ENCODE measurements at places on chromosomes 7 and 10.

DNA sequence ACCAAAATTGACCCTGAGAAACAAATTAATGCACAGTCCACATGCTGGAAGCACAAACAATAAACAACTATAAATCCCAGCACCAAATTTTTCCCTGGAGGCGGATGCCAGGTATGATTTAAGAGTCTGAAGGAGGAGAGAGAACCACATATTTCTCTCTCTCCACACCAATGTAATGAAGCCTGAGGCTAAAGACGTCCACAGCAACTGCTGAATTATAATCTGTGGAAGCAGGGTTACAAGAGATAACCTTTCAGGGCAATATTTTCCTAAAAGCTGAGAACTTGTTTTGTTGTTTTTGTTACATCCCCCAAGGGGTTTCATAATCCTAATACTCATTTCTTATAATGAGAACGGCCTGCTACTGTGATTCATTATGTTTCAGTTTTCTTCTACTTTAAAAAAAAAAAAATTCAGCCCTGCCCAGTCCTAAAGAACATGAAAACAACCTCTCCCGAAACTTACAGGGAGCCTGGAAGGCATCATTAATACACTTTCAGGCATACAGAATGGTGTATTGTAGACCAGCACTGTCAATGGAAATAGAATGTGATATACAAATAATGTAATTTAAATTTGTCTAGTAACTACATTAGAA is 48.5 kb upstream of the ABLIM1 start:
- no peak for DNase-seq

- no peak for DNase-seq
These were observed 421.5 kb upstream of the LRGUK start for GRCh38 chr7:133705596-133705995.

- DNase-seq: no peak
These were observed 6.4 kb downstream of the AGMO start for GRCh38 chr7:15555381-15555859.

DNA sequence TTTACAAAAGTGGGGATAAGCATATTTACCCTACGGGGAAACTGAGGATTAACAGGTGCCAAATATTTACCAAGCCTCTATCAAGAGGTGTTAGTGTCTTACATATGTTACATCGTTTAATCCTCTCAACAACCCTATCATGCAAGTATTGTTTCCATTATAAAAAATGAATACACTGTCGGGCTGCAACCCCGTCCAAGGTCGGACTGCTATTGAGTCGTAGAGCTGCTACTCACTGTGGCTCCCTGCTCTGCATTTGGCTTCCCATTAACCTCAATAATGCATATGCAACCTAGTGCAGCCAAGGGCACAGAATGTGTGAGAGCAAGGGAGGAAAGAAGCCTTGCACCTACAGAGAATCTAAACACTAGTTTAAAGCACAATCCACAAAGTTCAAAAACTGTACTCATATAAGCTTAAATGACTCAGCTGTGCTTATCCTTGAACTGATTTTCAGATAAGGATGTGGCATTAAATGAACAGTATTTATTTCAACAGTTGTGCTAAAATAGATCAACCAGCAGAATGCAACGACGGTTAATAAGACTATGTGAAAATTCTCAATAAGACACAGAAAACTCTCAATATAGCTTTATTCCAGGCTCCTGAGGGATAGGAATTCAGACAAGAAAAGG is 49.9 kb downstream of the UBE2H start:
- DNase-seq: no peak

DNA sequence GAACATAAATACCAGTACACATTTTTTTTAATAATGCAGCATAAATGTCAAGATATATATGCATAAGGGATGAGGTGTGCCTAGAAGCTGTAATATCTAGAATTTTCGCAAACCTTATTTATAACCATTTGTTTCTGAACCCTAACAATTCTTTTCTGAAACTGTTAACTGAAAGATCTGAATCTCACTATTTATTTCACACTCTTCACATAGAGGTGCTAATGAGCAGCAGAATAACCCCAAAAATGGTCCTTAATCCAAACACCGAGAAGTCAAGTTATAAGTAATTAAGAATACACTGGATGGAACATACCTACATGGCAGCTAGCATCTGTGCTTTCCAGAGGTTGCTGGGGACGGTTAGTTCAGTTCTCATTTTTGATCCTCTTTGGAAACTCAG is 742.0 kb downstream of the AUTS2 start:
- no peak for DNase-seq

- no peak for DNase-seq
These were observed 9.2 kb downstream of the SIRT1 start for GRCh38 chr10:67893637-67894036.

- no peak for DNase-seq
These were observed 25.5 kb downstream of the VIPR2 start for GRCh38 chr7:159119026-159119741.

DNA sequence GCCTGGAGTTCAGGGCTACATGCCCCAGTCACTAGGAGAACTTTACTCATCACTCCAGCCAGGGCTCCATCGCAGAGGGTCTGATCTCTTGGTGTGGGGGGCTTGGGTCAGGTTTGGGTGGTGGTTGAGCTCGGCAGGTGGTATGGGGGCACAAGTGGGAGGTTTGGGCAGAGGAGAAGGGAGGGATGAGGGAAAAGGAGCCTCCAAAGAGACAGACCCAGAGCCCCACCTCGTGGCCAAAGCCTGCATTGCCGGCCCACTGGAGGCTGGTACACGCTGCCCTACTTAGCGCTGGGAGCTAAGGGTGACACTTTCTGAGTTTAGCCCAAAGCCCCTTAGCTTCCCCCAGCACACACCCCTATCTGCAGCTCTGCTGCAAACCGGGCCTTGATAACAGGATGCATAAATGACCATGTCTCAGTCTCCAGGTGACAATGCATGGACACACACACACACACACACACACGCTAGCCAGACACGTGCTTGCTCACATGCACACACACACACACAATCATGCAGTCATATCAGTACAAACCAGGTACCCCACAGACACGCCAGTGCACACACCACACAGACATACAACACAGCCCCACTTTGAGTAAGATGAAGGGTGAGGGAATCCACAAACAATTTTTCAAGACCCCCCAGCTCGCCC is 14.7 kb downstream of the LZTS2 start:
- DNase-seq: peak; percentile 68

DNA sequence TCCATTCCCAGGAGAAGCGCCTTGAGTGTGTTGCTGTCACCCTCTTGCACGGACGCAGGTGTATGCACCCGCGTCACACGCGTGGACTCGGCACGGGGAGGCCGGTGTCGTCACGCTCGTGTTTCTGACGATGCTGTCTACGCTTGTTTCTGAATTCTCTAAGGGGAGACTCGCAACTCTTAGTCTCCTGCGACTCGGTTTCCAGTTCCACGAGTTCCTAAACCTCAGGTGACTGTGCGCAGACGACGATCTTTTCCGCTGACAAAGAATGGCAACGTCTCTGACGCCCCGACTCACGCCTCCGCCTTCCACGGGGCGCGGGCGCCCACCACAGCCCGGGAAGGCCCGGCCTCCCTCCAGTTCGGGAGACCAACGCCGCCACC is 579 bp downstream of the IDI1 start:
- DNase-seq: no peak

DNA sequence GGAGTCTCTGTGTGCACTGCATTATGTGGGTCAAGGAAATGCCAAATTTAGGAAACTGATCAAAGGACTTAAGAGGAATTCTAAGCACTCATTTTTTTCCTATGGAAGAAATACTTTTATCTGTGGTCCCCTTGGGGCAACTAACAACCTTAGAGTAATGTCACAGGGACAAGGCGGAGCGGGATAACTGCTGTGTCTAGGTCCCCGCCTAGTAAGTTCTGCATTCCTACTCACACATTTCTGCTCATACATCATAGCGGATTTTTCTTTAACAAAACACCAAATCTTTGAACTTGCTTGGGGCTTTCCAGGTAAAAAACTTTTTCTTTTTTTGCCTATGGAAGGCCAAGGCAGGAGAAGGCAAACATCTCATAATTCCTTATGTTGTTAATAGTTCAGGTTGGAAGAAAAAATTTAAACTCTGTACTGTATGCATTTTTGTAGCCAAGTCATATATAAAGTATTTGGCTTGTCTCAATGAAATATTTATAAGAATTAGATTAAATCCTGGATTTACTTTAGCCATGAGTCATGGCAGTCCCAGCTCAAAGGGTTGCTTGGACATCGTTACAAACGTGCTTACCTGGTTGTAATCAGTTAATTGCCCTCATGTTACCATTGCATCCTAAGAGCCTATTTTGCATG is 285.0 kb downstream of the PHTF2 start:
- DNase-seq: no peak

GRCh38 chr10:34341473-34341872 is 473.6 kb downstream of the PARD3 start:
- no peak for DNase-seq

DNA sequence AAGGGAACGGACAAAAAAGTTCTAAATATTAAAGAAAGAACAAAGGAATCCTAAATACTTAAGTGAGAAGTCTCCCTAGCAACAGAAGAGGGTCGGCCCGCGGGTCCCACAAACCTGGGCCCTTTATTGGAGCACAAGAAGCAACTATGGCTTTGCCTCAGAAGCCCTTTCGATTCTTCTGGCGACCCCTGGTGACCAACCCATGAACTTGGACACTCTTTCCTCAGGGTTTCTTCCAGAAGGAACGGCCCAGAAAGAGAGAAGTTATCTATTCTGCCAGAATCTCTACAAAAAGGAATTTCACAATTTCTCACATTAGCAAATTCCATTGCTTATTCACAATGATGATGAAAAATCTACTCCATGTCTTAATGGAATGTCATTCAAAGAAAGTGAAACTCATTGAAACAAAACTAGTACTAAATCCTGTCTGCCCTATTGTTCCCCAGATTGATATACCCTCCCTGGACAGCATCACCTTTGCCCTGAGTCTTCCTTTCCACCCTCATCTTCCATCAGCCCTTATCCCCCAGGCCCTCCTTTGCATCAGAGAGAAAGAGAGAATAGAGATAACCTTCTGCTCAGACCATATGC is 43.7 kb downstream of the CPVL start:
- no peak for DNase-seq

DNA sequence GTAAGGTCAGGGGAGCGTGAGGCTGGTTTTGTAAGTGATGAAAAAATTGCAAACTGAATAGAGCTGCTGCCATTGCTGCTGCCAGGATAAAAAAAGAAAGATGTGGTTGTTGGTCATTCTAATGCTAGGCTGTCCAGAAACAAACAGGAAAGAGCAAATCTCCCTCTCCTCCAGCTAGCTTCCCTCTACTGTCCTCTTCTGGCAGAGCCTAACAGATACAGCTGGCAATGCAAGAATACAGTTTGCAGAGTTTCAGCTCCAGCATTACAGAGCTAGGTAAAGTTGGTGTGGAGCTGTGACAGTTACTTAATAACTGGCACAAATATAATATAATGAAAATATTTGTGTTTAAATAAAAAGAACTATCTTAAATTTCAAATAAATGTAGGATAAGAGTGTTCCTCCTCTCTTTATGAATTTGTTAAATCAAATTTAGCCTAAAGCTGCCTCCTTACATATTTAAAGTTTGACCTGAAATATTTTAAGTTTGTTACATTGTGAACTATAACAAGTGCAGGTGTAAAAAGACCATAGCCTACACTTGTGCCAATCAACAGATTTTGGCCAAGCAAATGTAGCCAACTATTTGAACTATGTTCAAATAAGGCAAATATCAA is 407.7 kb downstream of the SH2D4B start:
- DNase-seq: no peak

DNA sequence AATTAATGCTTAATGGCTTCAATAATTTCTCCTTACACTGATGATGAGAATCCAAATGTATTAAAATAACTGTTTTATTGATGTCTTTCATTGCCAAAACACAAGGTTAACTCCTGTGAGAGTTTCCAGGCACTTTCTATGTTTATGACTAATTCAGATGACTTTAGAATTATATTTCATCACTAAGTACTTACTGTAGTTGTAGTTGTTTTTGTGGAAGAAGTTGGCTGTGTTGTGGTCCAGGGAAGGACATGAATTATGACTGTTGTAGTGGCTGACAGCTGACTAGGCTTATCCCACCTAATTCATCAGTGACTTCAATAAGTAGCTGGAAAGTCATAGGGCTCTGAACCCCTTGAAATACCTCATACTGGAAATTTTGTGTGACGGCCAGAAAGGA is 254.8 kb downstream of the HGF start:
- no peak for DNase-seq

DNA sequence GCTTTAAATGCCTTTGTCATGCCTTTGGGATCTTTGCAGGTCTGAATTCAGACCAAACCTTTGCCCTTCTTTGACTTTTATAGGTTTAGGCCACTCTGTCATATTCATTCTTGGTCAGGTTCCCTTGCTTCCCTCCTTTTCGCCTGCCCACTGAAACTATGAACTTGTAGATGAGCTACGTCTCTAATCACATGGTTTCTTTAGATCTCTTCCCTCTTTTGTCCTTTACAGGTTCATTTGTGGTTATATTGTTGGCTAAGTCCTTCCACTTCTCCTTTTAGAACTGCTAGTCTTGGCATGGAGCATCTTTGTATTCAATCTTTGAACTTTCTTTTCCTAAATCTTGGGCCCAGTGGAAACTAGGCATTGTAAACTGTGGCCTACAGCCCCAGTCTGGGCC is 104.0 kb upstream of the ZEB1 start:
- DNase-seq: no peak

GRCh38 chr7:12436126-12436525 is 32.5 kb upstream of the VWDE start:
- DNase-seq: no peak

DNA sequence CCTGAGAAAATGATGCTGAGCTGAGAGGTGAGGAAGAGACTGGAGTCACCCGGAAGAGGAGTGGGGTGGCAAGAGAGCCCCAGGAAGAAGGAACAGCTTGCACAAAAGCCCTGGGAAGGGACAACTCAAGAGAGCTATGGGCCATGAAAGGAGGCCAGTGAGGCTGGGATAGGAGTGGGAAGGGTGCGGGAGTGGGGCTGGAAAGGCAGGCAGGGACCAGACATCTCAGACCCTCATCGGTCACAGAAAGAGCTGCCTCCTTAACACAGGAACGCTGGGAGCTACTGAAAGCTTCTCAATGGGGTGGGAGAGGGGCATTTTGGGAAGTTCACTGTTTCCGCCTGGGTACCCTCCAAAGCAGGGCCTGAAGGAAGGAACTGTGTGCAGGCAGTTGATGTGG is 122.0 kb upstream of the UNC5B start:
- no peak for DNase-seq

DNA sequence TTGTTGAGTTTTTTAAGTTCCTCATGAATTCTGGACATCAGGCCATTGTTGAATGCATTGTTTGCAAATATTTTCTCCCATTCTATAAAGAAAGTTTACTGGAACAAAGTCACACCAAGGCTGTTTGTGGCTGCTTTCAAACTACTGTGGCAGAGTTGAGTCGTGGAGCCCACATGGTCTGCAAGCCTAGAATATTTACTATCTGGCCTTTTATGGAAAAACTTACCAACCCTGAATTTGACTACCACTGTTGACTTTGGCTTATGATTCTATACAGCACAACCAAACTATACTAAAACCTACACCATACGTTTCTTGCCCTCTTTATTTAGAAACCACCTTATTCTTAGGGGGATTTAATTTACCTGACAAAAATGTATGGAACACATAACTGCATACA is 239.1 kb downstream of the KCNMA1 start:
- DNase-seq: no peak
